ENCODE measurements at places on chromosomes 3 and 15.

GRCh38 chr3:128145279-128145678 is 8.0 kb upstream of the EEFSEC start:
- DNase-seq = no peak

DNA sequence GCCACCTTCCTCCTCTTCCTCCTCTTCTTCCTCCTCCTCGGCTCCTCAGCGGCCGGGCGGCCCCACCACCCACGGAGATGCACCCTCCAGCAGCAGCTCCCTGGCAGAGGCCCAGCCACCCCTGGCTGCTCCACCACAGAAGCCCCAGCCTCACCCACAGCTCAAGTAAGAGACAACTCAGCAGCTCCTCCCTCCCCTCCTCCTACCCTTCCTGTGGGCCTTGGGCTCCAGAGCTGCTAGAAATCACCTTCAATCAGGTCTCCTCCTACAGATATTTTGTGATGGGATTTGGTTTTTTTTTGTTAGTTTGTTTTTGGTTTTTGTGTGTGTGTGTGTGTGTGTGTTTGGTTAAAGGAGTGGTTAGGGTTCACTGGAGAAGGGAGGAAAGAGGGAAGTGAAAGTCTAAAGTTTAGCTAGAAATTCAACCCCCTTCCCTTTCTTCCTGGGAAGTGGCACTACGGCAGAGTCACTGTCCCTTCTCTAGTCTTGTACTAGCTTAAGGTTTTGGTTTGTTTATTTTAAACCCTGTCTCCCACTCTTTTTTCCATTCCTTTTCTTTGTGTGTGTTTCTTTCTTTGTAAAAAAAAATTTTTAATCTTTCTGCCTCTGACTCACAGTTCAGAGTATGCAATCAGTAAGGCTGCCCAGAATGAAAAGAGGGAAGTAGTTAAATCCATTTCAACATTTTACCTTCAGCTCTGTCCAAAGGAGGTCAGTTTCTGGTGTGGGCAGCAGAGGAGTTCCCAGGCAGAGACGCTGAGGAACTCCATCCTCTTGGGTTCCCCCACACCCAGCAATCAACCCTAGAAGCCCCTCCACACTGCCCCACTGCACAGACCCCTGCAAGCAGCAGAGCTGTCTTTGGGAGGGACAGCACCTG is 29.0 kb upstream of the TIMP4 start:
- DNase-seq = peak; percentile 37

- DNase-seq = no peak
Measured at GRCh38 chr3:186097663-186098451, 11.0 kb downstream of the ETV5 start.

- no peak for DNase-seq
Measured at GRCh38 chr3:182284793-182285192, 508.5 kb upstream of the ATP11B start.

GRCh38 chr3:49248840-49249227 is 28.2 kb downstream of the C3orf62 start:
- no peak for DNase-seq

DNA sequence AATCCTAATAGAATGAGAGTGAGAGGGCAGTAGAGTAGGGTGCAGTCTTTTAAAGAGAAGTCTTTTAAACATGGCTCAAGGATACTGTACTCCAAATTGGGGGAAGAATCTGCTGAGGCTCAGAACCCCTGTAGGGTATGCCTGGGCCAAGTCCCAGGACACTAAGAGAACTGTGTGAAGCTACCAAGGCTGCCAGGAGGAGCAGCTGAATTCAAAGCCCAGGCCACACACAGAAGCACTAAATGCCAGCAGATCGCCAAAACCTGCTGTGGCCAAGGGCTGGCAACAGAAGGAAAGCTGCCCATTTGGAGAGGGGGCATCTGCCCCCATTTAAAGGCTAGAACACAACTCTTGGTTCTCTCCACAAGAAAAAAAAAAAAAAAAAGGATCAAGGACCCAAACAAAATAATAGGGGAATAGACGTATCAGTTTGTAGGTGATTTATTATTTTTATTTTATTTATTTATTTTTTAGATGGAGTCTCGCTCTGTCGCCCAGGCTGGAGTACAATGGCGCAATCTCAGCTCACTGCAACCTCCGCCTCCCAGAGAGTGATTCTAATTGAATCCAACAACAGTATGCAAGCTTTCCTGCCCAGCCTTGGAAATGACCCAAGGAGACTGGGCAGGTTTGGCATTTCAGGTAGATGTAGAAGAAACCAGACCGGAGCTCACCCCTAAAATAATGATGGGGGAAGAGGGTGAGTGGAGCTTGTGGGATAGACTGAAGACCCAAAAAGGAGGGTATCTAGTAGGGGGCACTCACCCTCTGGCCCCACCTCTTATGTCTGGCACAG is 279.0 kb upstream of the WNT5A start:
- no peak for DNase-seq

GRCh38 chr3:141328286-141329166 is 39.8 kb upstream of the ZBTB38 start:
- DNase-seq = no peak

GRCh38 chr3:69686056-69686455 is 53.2 kb upstream of the MITF start:
- no peak for DNase-seq

DNA sequence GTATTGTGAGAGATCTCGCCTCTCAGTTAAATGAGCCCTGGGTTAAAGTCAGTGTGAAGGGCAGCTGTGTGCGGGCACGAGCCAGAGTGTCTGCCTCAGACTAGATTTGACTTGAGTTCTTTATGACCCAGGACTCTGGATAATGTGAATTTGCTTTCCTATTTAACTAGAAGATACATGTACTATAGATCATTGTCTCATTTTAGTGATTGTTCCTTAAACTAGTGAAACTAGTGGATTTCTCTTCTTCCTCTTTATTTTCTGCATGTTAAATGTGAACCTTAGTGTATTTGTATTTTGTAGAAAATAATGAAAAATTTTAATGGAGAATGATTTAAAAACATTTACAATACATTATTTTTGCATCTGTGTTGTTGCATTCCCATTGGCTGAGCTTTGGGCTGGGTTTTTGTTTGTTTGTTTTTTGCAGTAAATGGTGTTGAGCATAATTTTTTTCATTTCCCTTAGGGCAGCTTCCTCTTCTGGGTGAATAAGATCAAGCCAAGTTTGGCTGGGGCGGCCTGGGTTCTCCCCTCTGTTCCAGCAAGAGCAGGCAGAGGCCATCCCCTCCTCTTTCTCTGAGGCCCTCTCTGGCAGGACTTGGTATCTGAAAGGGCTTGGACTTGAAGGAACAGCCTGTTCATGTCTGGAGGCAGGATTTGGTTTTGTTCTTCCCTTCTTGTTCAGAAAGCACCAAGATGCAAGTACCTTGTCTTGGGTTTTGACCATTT is 15.0 kb downstream of the GCSAM start:
- no peak for DNase-seq

DNA sequence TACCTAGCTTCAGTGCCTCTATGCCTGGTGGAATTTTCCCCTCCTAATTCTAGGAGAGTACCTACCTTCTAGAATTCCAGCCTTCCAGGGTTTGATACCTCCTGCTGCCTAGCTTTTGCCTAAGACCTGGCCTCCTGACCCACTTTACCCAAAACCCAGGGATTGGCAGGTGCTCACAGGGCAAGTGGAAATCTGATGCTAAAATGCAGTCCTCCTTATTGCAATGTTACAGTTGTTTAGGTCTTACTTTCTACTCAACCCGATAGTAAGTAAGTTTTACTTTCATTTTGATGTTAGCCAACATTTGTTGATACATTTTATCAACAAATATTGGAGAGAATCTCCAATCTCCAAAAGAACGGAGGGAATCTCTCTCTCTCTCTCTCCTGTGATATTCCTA is 275.9 kb downstream of the DOCK3 start:
- DNase-seq = no peak

GRCh38 chr15:71780115-71780976 is 30.0 kb upstream of the NR2E3 start:
- peak; percentile 62 for DNase-seq

GRCh38 chr3:189344996-189345395 is 173.2 kb downstream of the TPRG1 start:
- DNase-seq = no peak

DNA sequence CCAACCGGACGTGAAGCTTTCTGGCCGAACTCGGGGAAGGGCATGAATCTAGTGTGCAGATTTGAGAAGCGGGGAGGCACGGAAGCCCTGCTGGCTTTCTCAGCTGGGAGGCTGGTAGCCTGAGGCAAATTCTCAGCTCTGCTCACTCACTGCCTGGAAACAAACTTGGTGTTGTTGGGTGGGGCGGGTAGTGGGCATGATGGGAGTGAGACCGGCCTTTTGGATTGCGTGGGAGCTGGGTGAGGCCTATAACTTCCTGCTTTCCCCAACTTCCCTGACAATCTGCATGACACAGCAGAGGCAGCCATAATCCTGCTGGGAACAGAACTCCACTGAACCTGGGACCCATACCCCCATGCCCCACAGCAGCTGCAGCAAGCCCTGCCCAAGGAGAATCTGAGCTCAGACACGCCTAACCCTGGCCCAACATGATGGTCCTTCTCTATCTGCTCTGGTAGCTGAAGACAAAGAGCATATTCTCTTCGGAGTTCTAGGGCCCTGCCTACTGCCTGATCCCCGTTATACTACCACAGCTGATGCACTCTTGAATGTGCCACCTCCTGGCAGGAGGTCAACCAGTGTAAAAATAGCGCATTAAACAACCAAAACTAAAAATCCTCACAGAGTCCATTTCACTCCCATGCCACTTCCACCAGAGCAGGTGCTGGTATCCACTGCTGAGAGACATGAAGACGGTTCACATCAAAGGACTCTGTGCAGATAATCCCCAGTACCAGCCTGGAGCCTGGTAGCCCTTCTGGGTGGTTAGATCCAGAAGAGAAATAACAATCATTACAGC is 44.7 kb downstream of the CEP70 start:
- no peak for DNase-seq

DNA sequence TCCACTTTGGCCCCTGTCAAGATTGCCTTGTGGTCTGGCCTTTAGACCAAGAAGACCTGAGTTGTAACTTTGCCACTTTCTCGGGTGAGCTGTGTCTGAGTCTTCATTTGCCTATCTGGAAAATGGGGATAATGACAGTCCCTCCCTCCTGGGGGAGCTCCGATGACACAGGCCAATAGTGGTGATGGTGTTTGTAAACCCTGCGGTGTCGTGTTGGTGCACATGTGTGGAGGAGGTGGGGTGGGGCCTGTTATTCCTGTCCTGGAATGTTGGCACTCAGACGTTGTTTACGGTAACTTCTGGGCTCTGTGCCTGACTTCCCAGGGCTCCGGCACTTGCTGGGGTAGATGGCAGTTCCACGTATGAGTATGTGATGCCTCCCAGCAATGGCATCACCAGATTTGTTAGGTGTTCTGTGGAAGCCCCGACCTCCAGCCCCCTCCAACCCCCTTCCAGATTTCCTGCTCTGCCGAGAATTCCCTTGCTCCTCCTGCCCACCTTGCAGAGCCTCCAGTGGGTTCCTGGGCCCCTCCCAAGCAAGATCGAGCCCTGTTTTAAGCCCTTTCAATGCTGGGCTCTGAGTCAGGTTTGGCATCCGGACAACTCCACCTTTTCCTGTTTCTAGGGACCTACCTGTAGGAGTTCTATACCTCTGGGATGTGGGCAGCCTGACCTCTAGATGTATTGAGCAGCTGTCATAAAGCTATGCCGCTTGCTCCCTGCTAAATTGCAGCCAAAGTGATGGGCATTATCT is 31.4 kb downstream of the HRH1 start:
- DNase-seq = no peak

DNA sequence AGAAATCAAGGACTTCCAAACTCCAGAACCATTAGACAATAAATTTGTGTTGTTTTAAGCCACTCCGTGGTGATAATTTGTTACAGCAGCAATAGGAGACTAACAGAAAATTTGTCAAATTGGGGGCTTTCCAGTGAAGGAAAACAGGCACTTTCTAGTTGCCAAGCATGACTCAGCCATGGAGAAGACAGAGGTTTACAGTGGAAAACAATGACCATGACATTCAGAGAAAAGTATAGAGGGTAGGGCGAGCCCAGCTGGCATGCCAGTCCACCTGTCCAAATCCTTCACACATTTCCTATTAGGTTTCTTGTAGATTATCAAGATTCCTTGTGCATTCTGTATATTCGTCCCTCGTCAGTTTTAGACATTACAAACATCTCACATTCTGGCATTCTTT is 24.9 kb downstream of the SLCO2A1 start:
- no peak for DNase-seq

- no peak for DNase-seq
Measured at GRCh38 chr3:108826309-108827187, 4.0 kb downstream of the TRAT1 start.

GRCh38 chr3:28081533-28081947 is 159.9 kb upstream of the CMC1 start:
- no peak for DNase-seq

DNA sequence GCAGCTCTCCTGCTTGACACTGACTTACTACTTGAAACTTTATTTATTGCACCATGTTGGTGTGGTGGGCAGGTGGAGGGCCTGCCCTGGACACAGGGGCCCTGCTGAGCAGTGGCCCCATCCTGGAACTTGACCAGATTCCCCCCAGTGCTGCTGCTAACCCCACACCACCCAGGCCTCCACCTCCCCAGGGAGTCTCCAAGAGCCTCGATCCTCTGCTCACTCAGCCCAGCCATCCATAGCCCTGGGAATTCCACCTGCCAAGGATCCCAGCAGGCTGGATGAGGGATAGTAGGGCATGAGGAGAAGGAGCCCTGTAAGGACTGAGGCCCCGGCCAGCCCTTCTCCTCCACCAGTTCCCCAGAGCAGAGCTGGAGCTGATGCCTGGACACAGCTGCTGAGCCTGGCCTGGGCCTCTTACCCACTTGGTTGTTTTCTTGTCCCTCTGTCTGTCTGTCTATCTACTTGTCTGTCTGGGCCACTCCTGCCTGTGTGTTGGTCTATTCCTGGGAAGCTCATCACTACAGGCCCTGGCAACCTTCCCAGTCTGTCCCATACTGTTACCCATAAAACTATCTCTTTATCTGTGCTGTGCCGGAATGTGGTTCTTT is 2.8 kb downstream of the CHAC1 start:
- DNase-seq = no peak

DNA sequence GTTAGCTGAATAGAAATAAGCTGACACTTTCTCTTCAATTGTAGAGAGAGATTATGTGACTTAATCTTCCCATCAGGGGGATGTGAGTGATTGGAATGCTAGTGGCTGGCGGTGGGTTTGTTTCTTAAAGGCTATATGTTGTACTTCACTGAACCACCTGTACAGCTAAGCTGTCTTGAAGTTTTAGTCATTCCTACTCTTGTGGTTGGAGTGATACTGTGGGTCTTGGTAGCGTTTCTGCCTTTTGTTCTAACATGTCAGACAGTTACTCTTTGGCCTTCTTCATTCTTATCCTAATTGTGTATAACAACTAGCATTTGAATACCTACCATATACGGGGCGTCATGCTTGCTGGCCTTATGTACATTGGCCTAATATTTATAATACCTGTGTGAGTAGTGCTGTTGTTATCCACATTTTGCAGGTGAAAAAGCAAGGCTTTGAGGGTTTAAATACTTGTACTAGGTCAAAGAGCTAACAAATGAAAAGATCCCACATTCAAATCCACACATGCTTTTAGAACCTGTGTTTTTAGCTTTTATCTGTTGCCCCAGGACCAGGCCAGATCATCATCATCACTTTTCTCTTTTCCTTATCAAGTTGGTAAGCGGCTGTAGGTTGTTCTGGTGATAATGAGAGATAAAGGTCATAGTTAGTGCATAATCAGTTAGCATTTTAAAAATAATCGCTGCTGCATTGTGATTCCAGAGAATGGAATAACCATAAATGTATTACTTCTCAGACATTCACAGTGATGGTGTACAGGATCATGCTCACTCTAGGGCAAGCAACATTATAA is 50.2 kb downstream of the AKAP13 start:
- DNase-seq = peak; percentile 44
